Small intestine (tissue), 16 donors: ENCODE measurements at places on chromosomes 1 and 21. TPM values are rescaled to one million over a fixed set of nuclear protein-coding genes. Genes with fewer than 3 reads are reported as not detected.

- DNase-seq, result no peak
- no peak overlapping the region for H3K4me3 ChIP-seq
- H3K27ac ChIP-seq, result no peak overlapping the region
- H3K27me3 ChIP-seq, result no peaks in the 10 kb centered on the region
These were observed 55.9 kb upstream of the SPOCD1 start for GRCh38 chr1:31871703-31872102.

DNA sequence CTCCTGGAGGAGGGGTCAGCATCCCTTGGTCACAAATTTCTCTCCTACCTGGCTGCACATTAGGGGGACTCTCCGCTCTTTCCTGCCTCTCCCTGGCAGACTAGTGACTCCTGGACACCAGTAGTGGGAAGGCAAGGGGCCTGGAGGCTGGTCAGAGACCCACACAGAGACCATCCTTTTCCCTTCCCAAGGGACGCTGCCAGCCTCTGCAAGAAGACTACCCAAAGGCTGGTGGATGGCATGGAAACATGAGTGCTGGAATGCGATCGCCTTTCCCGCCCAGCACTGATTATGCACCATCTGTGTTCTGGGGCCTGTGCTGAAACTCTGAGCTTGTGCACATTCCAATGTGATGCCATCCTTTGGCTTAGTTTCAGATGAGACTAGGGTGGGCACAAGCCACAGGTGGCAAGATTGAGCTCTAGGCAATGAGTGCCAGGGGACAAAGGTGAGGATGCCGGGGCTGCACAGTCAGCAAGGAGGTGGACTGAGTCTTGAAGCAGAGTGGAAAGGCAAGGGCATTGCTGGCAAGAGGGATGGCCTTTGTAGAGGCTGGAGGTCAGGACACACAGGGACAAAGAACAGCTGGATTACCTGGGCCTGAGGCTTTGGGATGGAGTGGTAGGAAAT lies 12.6 kb upstream of the EPS8L3 start:
- H3K27me3 ChIP-seq, result no peaks in the 10 kb centered on the region
- peaks cover 2% of the 10 kb centered on the region for H3K4me1 ChIP-seq
- no peak overlapping the region for H3K27ac ChIP-seq
- no peaks in the 10 kb centered on the region for H3K36me3 ChIP-seq

GRCh38 chr21:42091899-42092508 lies 20.9 kb downstream of the UMODL1 start:
- no peaks in the 10 kb centered on the region for H3K36me3 ChIP-seq
- peaks cover 15% of the 10 kb centered on the region for H3K4me1 ChIP-seq
- no peak for DNase-seq

Gene OVAAL
- polyA plus RNA-seq, result not detected

DNA sequence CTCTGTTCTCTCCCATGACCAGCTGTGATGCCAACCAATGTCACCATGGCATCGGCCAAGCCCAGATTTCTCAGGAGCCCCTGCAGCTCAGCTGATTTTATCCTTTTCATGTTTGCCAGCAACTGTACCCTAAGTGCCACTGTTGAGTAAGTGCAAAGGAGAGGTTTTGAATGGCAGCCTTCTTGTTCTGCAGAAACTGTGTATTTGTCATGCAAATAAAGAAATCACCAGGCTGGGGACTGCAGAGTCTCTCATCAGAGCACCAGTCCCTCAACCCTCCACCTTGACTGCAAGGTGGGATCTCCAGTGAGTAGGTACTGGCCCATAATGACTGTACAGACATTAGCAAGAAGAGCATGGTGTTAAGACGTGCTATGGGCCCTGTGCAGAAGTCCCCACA lies 26.6 kb downstream of the C8B start:
- no peak overlapping the region for H3K27ac ChIP-seq
- no peaks in the 10 kb centered on the region for H3K4me1 ChIP-seq
- H3K36me3 ChIP-seq, result no peaks in the 10 kb centered on the region
- H3K4me3 ChIP-seq, result no peak overlapping the region
- no peak for DNase-seq

Gene GNAT2
- polyA plus RNA-seq, result 0.04 TPM

- H3K4me1 ChIP-seq, result peaks cover 4% of the 10 kb centered on the region
- H3K27ac ChIP-seq, result peak overlapping the region; percentile 90
- peaks cover 17% of the 10 kb centered on the region for H3K36me3 ChIP-seq
- no peak for DNase-seq
- no peaks in the 10 kb centered on the region for H3K27me3 ChIP-seq
These were observed 773 bp downstream of the RABIF start for GRCh38 chr1:202888221-202888530.

DNA sequence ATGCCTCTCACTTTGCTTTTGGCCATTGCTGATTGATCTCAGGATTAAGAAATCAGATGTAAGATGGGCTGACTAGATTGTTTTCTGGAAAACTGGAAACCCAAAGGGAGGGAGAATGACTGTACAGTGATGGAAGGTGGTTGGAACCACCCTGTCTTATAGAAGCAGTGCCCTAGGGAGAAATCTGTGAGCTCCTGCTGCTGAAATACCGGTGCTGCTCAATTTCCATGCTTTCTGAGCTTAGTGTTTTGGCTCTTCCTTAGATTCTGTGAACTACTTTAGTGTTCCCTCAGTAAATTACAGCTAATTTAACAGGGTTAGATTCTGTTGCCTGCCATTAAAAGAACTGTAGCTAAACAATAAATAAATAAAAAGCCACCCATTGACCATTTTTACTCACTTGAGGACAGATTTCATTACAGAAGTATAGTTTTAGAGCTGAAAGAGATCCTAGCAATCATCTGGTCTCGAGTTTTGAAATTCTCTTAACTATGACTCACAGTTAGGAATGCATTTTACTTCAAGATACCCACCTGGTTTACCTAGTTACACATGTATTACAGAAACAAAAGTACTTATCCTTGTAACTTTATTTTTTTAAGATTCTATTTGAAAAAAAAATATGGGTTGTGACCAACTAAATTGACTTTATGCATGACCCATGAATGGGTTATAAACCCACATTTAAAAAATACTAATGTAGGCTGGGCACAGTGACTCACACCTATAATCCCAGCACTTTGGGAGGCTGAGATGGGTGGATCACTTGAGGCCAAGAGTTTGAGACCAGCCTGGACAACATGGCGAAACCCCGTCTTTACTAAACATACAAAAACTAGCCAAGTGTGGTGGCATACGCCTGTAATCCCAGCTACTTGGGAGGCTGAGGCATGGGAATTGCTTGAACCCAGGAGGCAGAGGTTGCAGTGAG lies 33.2 kb downstream of the CAMSAP2 start:
- peak; percentile 8 for DNase-seq
- H3K27me3 ChIP-seq, result no peaks in the 10 kb centered on the region
- H3K27ac ChIP-seq, result no peak overlapping the region
- H3K36me3 ChIP-seq, result no peaks in the 10 kb centered on the region
- peaks cover 6% of the 10 kb centered on the region for H3K4me1 ChIP-seq

DNA sequence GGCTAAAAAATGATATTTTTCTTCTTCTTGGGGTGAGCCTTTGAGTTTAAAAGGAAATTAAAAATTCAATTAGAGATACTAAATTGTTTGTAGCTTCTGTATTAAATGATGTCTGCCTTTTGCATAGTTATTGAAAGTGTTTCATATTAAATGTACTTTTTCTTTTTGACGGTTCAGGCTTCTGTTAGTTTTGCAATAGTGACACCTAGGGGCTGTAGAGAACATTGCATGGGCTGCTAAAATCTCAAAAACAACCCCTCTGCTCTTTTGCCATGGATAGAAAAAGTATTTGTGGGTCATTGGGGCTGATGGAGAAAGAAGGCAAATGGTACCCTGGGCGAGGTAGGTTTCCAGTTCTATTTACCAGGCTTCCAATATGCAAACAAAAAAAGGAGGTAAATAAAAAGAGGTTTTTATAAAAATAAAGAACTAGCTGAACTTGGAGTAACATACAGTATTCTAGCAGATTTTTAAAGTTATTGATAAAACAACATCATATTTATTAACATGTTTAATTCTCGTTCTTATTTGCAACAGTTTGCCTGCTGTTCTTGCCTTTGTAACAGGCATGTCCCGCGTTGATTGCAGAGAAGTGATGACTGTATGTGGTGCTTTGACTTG lies 115.4 kb upstream of the HOOK1 start:
- H3K4me3 ChIP-seq, result no peak overlapping the region
- no peaks in the 10 kb centered on the region for H3K27me3 ChIP-seq
- H3K27ac ChIP-seq, result no peak overlapping the region
- H3K4me1 ChIP-seq, result no peaks in the 10 kb centered on the region
- DNase-seq, result peak; percentile 61
- peaks cover 2% of the 10 kb centered on the region for H3K36me3 ChIP-seq

- H3K4me3 ChIP-seq, result no peak overlapping the region
- H3K4me1 ChIP-seq, result no peaks in the 10 kb centered on the region
- DNase-seq, result no peak
These were observed 470.4 kb upstream of the USP24 start for GRCh38 chr1:55685560-55685959.

GRCh38 chr1:160474392-160475242 lies 48.4 kb downstream of the SLAMF6 start:
- no peaks in the 10 kb centered on the region for H3K36me3 ChIP-seq
- peaks cover 2% of the 10 kb centered on the region for H3K27me3 ChIP-seq
- H3K27ac ChIP-seq, result no peak overlapping the region

GRCh38 chr1:111847466-111847865 lies 91.8 kb downstream of the DDX20 start:
- no peaks in the 10 kb centered on the region for H3K36me3 ChIP-seq
- DNase-seq, result no peak
- H3K4me1 ChIP-seq, result no peaks in the 10 kb centered on the region
- no peak overlapping the region for H3K27ac ChIP-seq

- H3K4me1 ChIP-seq, result peaks cover 3% of the 10 kb centered on the region
- H3K4me3 ChIP-seq, result no peak overlapping the region
- no peak overlapping the region for H3K27ac ChIP-seq
- no peak for DNase-seq
These were observed 264.8 kb downstream of the PTPRC start for GRCh38 chr1:198903621-198904020.

Gene CRB1
- polyA plus RNA-seq, result not detected

GRCh38 chr1:199089393-199090122 lies 450.7 kb downstream of the PTPRC start:
- H3K27me3 ChIP-seq, result no peaks in the 10 kb centered on the region
- no peak overlapping the region for H3K4me3 ChIP-seq
- H3K27ac ChIP-seq, result no peak overlapping the region
- H3K4me1 ChIP-seq, result no peaks in the 10 kb centered on the region
- no peaks in the 10 kb centered on the region for H3K36me3 ChIP-seq

- DNase-seq, result no peak
- H3K4me1 ChIP-seq, result no peaks in the 10 kb centered on the region
- no peaks in the 10 kb centered on the region for H3K27me3 ChIP-seq
- H3K36me3 ChIP-seq, result no peaks in the 10 kb centered on the region
- H3K4me3 ChIP-seq, result no peak overlapping the region
These were observed 55.0 kb upstream of the ZNF644 start for GRCh38 chr1:91076834-91077233.

Gene ITPKB
- polyA plus RNA-seq, result 7.8 TPM

Gene LCE3D
- not detected for polyA plus RNA-seq

- no peak overlapping the region for H3K27ac ChIP-seq
- H3K4me3 ChIP-seq, result no peak overlapping the region
- H3K4me1 ChIP-seq, result no peaks in the 10 kb centered on the region
- DNase-seq, result no peak
- no peaks in the 10 kb centered on the region for H3K36me3 ChIP-seq
These were observed 137.6 kb downstream of the PTGER3 start for GRCh38 chr1:70910013-70910412.

Gene ZSWIM5
- polyA plus RNA-seq, result 4.6 TPM

DNA sequence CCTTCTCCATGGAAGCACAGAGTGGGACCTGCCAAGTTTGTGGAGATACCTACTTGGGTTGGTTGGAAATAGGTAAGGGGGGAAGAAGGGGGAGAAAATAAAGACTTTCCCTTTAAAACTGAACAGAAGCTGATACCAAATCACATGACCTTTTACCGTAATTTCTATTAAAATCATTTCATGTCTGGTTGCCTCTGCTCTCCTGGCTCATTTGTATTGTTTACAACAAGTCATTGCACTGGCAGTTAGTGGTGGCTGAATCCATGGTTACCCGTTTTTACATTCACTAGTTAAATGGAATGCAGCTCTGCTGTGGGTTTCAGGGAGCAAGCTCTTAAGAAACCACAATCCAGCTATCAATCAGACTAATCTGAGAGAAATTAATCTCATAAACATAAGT lies 353.7 kb upstream of the ESRRG start:
- no peak overlapping the region for H3K27ac ChIP-seq
- H3K27me3 ChIP-seq, result no peaks in the 10 kb centered on the region
- peaks cover 6% of the 10 kb centered on the region for H3K4me1 ChIP-seq
- no peaks in the 10 kb centered on the region for H3K36me3 ChIP-seq
- no peak overlapping the region for H3K4me3 ChIP-seq

- no peak for DNase-seq
- peaks cover 2% of the 10 kb centered on the region for H3K4me1 ChIP-seq
- H3K27ac ChIP-seq, result no peak overlapping the region
- H3K27me3 ChIP-seq, result no peaks in the 10 kb centered on the region
- H3K4me3 ChIP-seq, result no peak overlapping the region
These were observed 20.2 kb downstream of the COL18A1 start for GRCh38 chr21:45424854-45425795.

DNA sequence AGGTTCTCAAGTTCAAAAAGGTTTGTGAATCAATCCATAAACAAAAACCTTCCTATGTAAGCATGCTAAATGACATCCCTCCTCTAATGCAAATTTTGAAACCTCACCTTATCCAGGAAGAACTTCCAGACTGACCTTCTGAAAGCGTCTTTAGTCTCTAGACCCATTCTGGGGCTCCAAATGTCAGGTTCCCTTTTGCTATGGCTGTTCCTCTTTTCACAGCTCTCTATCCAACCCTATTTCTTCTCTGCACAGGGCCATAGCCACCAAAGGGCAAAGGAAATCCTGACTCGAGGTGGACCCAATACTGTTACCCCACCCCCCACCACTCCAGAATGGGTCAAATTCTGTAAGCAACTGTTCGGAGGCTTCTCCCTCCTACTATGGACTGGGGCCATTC lies 3.4 kb downstream of the ATP1A4 start:
- no peak overlapping the region for H3K27ac ChIP-seq
- DNase-seq, result no peak
- no peaks in the 10 kb centered on the region for H3K27me3 ChIP-seq
- H3K36me3 ChIP-seq, result no peaks in the 10 kb centered on the region

Gene GJA9
- polyA plus RNA-seq, result not detected

- H3K27me3 ChIP-seq, result no peaks in the 10 kb centered on the region
- H3K4me1 ChIP-seq, result no peaks in the 10 kb centered on the region
- H3K36me3 ChIP-seq, result no peaks in the 10 kb centered on the region
- no peak overlapping the region for H3K27ac ChIP-seq
These were observed 467.5 kb downstream of the SMYD3 start for GRCh38 chr1:246039584-246039983.

Gene KRTAP22-1
- not detected for polyA plus RNA-seq

- no peaks in the 10 kb centered on the region for H3K36me3 ChIP-seq
- H3K4me3 ChIP-seq, result no peak overlapping the region
- H3K4me1 ChIP-seq, result no peaks in the 10 kb centered on the region
- H3K27ac ChIP-seq, result no peak overlapping the region
- no peaks in the 10 kb centered on the region for H3K27me3 ChIP-seq
- peak; percentile 4 for DNase-seq
These were observed 8.2 kb downstream of the RCOR3 start for GRCh38 chr1:211267204-211267857.

GRCh38 chr1:23575226-23575810 lies 16.0 kb upstream of the ID3 start:
- H3K27ac ChIP-seq, result no peak overlapping the region
- DNase-seq, result no peak
- no peaks in the 10 kb centered on the region for H3K27me3 ChIP-seq

- peak overlapping the region; percentile 53 for H3K27ac ChIP-seq
- H3K36me3 ChIP-seq, result peaks cover 2% of the 10 kb centered on the region
- DNase-seq, result peak; percentile 92
- H3K4me3 ChIP-seq, result peak overlapping the region; percentile 46
- no peaks in the 10 kb centered on the region for H3K27me3 ChIP-seq
- peaks cover 3% of the 10 kb centered on the region for H3K4me1 ChIP-seq
These were observed 2.7 kb downstream of the SH2D2A start for GRCh38 chr1:156813750-156814570.
